ENCODE measurements at places on chromosomes 11 and 22. TPM values are rescaled to one million over a fixed set of nuclear protein-coding genes. Genes with fewer than 3 reads are reported as not detected.

DNA sequence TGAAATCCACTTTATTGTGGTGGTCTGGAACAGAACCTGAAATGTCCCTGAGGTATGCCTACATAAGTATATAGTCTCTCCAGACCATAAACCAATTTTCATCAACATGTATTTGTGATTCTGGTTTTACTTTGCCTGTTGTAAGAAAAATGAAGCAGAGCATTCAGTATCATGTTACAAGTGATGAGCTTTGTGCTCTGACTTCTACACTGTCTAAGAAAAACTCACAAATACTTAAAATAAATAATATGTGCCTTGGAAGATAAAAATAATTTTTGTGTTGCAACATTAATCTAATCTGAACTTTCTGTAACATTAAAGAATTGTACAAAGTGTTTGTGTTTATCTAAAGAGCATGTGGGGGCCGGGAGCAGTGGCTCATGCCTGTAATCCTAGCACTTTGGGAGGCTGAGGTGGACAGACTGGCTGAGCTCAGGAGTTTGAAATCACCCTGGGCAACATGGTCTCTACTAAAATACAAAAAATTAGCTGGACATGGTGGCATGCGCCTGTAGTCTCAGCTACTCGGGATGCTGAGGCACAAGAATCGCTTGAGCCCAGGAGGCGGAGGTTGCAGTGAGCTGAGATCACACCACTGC is 219.5 kb downstream of the SOX6 start:
- no peaks in the 10 kb centered on the region for H3K4me1 ChIP-seq
- no peaks in the 10 kb centered on the region for H3K27me3 ChIP-seq
- no peaks in the 10 kb centered on the region for H3K36me3 ChIP-seq
- H3K4me3 ChIP-seq = no peak overlapping the region
- no peak overlapping the region for H3K27ac ChIP-seq

DNA sequence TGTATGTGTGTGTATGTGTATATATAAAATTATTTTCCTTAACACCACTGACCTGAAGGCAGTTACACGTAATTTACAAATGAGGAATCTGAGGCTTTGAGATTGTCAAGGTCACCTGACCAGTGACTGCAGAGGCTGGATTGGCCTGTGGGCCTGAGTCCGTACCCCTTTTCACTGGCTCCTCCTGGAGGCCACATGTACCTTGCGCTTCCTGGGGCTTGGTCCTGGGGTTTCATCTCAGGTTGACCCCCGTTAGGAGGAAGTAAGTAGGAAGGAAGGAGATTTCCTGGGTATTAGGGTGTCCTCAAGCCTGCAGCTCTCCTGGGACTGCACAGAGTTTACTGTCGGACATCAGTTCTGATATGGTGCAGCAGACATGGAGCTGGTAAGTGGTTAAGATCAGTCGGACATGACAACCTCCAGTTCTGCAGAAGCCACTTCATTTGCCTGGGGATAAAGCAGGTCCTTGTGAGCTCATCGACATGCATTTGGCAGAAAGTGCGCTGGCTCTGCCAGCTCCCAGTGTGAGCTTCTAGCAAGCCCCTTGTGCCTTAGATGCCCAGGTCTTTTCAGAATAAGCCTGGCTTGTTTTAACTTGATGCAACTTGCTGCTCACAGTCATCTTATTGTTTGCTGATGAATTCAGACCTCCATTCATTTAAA is 36.6 kb downstream of the ST3GAL4 start:
- H3K4me1 ChIP-seq = no peaks in the 10 kb centered on the region
- DNase-seq = no peak
- H3K27me3 ChIP-seq = no peaks in the 10 kb centered on the region
- no peak overlapping the region for H3K27ac ChIP-seq

Gene DUSP8
- total RNA-seq = 2.1 TPM

Gene PHOX2A
- total RNA-seq = 0.19 TPM

GRCh38 chr22:44193535-44193891 is 12.8 kb downstream of the PARVG start:
- DNase-seq = no peak
- no peak overlapping the region for H3K27ac ChIP-seq
- no peaks in the 10 kb centered on the region for H3K36me3 ChIP-seq
- no peaks in the 10 kb centered on the region for H3K27me3 ChIP-seq
- H3K4me3 ChIP-seq = no peak overlapping the region
- H3K4me1 ChIP-seq = peaks cover 7% of the 10 kb centered on the region

- no peaks in the 10 kb centered on the region for H3K27me3 ChIP-seq
- DNase-seq = no peak
- H3K27ac ChIP-seq = no peak overlapping the region
Observed at GRCh38 chr11:46672381-46672839, 28.0 kb downstream of the ARHGAP1 start.

- no peak overlapping the region for H3K4me3 ChIP-seq
- no peaks in the 10 kb centered on the region for H3K36me3 ChIP-seq
- no peak for DNase-seq
- peaks cover 9% of the 10 kb centered on the region for H3K27me3 ChIP-seq
- no peaks in the 10 kb centered on the region for H3K4me1 ChIP-seq
Observed at GRCh38 chr11:44623731-44624491, 58.4 kb downstream of the CD82 start.

- H3K27ac ChIP-seq = no peak overlapping the region
- no peak for DNase-seq
- no peak overlapping the region for H3K4me3 ChIP-seq
- peaks cover 75% of the 10 kb centered on the region for H3K36me3 ChIP-seq
- no peaks in the 10 kb centered on the region for H3K27me3 ChIP-seq
Observed at GRCh38 chr11:88327061-88327460, 10.5 kb downstream of the CTSC start.

DNA sequence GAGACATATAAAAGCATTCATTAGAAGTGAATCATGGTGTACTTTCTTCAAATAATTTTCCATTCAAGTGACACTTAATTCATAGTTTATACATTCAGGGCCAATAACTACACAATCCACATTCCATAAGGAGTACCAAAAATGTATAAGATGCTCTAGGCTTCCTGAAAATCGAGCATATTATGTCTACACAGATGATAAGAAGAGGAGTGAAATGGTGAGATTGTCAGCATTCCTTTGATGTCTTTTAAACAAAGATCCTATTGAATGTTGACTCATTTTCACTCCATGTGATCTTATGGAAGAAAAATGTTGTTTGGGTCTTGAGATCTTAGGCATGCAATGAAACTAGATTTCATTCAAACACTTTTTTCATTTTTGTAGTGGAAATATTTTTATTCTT is 843.2 kb downstream of the KCNA4 start:
- H3K4me3 ChIP-seq = no peak overlapping the region
- H3K27ac ChIP-seq = no peak overlapping the region
- no peaks in the 10 kb centered on the region for H3K27me3 ChIP-seq
- H3K36me3 ChIP-seq = no peaks in the 10 kb centered on the region
- no peaks in the 10 kb centered on the region for H3K4me1 ChIP-seq
- no peak for DNase-seq

Gene CRYBB2
- not detected for total RNA-seq

DNA sequence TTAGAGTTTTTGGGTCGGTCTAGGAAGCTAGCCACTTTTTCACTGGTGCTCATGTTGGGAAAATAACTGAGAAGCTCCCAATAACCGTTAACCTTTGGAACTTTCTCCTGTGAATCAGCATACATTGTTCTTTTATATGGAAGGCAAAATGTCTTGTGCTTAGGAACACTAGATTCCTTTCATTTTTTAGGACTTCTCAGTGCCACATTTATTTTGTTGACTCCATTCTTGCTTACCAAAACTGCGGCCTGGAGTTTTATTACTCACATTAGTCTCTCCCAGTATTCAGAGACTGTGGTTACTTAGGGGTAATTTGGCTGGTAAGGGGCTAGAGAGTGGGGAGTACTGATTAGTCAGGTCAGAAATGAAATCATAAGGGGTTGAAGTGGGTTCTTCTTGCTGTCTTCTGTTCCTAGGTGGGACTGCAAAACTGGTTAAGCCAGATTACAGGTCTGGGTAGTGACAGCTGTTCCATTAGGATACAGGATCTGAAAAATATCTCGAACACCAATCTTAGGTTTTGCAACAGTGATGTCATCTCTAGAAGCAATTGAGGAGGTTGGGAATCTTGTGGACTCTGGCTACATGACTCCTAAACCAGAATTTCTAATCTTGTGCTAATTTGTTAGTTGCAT is 631.4 kb upstream of the LUZP2 start:
- DNase-seq = no peak
- H3K4me1 ChIP-seq = no peaks in the 10 kb centered on the region
- no peaks in the 10 kb centered on the region for H3K27me3 ChIP-seq

GRCh38 chr11:116840224-116840745 is 2.9 kb upstream of the APOA1 start:
- DNase-seq = no peak
- H3K4me1 ChIP-seq = no peaks in the 10 kb centered on the region
- H3K27me3 ChIP-seq = peaks cover 2% of the 10 kb centered on the region
- H3K4me3 ChIP-seq = no peak overlapping the region
- no peaks in the 10 kb centered on the region for H3K36me3 ChIP-seq

Gene TMEM191B
- 1.2 TPM for total RNA-seq

- H3K4me1 ChIP-seq = peaks cover 13% of the 10 kb centered on the region
- H3K4me3 ChIP-seq = peak overlapping the region; percentile 89
- peak overlapping the region; percentile 96 for H3K27ac ChIP-seq
- H3K27me3 ChIP-seq = no peaks in the 10 kb centered on the region
Observed at GRCh38 chr11:61967924-61968757, 707 bp upstream of the FTH1 start.

Gene OR4D11
- total RNA-seq = not detected

Gene OR8A1
- not detected for total RNA-seq

DNA sequence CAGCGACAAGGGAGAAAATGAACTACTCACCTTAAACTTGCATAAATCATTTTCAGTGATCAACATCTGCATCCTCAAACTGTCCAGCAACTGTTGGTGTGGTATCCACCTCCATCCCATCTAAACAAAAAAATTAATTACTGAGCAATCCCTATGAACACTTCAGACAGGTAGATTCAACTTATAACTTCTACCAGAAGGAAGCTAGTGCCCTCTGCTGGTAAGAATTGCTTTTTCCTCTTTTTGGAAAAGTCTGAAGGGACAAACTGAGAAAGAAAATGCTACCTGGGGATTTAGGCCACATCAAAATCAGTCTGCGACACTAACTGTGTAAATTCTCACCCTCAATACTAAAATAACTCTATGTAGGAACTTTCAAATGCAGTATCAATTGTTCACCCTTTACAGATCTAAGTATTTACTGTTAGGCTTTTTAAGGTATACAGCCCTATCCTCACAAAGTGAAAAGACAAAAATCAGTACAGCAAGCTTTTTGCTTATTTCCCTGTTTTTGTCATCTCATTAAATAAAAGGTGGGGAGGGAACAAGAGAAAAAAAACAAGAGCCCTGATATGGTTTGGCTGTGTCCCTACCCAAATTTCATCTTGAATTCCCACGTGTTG is 17.9 kb downstream of the CLNS1A start:
- H3K27ac ChIP-seq = no peak overlapping the region
- peaks cover 43% of the 10 kb centered on the region for H3K36me3 ChIP-seq
- H3K27me3 ChIP-seq = no peaks in the 10 kb centered on the region

Gene SCN4B
- 2.8 TPM for total RNA-seq

Gene OTOG
- total RNA-seq = 2.4 TPM

DNA sequence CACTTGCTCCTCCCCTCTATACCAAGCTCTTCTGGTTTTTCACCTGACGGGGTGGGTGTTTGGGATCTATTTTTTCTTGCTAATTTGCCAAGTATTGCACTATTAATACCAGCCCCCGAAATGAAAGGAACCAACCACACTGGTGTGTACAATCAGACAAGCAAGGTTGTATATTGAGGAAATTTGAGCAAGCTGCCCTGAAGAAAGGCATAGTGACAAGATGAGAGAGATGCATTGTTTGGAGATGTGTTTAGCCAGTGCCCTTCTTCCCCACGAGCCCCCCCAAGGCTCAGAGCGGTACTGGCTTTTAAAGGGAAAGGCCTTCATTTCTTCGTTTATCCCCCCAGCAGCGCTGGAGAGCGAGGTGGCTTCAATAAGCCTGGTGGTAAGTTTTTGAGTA is 15.2 kb upstream of the GAS2L1 start:
- no peak overlapping the region for H3K27ac ChIP-seq
- no peaks in the 10 kb centered on the region for H3K27me3 ChIP-seq
- no peak overlapping the region for H3K4me3 ChIP-seq
- DNase-seq = no peak
- H3K36me3 ChIP-seq = peaks cover 63% of the 10 kb centered on the region

Gene MRGPRF
- total RNA-seq = 11.0 TPM

Gene CCDC73
- not detected for total RNA-seq
